CD14-positive monocyte (primary cell): ENCODE measurements at places on chromosomes 13 and 19.

GRCh38 chr13:40343550-40344269 lies 322.7 kb downstream of the FOXO1 start:
- no peak for DNase-seq

DNA sequence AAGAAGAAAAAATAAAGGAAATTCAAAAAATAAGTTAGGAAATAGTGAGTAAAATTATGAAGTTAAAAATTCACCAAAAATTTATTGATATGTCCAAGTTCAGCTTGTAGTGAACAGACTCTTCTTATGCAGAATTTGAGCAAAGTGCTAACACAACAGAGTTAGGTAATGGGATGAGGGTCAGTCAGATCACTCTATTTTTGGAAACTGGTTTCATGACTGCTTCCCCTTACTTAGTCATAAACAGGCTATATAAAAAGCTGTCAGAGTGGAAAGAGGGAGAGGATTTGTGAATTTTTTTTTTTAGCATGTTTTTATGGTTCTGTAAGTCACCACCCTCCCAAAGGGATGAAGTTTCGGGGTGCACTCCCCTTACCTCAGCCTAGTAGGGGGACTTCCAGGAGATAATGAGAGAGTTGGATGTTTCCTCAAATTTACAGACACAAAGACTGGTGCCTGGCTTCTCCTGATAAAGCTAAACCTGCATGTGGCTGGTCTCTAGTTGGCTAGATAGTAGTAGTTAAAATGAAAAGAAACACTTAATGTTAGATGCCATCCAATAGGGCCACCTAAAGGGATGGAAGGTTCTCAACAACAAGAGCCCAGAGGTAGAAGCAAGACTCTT lies 4.5 kb downstream of the CPB2 start:
- peak; percentile 57 for DNase-seq

- DNase-seq, result no peak
Observed at GRCh38 chr13:75864718-75865117, 228.6 kb downstream of the LMO7 start.

DNA sequence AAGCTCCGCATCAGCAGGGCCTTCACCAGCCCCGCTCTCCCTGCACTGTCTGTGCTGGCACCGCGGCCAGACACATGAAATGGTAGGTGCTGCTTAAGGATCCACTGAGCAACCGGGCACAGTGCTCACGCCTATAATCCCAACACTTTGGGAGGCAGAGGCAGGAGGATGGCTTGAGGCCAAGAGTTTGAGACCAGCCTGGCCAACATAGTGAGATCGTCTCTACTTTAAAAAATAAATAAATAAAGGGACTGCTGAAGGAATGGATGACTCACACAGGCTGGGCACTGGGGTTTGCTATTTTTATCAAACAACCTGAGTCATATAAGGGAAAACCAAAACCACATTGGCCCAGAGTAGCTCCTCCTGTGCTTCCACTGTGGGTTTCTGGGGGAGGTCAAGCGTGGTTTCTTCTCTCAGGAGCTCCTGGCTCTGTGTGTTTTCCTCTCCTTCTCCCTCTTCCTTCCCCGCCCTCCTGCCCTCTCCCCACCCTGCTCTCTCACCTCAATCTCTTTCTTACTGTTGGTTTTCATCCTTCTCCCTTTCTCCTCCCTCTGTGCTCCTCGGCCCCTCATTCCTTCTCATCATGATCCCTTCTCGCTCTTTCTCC lies 21.3 kb downstream of the VRK3 start:
- DNase-seq, result peak; percentile 35

GRCh38 chr13:45368005-45368404 lies 27.0 kb upstream of the TPT1 start:
- DNase-seq, result no peak

DNA sequence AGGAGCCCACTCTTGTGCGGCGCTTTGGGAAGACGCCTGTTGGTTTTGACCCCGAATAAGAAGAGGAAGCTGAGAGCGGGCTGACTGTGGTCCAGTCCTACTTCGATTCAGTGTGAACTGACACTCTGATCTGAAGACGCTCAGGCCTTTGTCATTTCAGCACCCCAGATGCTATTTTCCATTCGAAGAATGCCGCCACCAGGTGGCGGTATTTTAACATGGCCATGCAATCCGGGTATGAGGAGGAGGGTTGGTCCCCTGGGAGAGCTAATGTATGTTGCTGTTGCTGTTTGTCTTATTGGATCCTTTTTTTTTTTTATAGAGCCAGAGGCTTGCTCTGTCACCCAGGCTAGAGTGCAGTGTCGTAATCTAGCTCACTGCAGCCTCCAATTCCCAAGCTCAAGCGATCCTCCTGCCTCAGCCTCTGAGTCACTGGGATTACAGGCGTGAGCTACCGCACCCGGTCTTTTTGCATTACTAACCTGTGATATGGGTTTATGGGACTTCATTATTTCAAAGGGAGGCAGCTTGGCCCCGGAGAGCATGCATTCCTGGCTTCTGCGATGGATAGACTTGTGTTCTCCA lies 803 bp upstream of the TIMM44 start:
- DNase-seq, result peak; percentile 84

- no peak for DNase-seq
Observed at GRCh38 chr19:8148088-8148409, 1.3 kb downstream of the FBN3 start.

GRCh38 chr19:10642473-10643171 lies 11.5 kb upstream of the ILF3 start:
- no peak for DNase-seq

GRCh38 chr19:56525214-56525860 lies 13.4 kb upstream of the ZFP28 start:
- no peak for DNase-seq

DNA sequence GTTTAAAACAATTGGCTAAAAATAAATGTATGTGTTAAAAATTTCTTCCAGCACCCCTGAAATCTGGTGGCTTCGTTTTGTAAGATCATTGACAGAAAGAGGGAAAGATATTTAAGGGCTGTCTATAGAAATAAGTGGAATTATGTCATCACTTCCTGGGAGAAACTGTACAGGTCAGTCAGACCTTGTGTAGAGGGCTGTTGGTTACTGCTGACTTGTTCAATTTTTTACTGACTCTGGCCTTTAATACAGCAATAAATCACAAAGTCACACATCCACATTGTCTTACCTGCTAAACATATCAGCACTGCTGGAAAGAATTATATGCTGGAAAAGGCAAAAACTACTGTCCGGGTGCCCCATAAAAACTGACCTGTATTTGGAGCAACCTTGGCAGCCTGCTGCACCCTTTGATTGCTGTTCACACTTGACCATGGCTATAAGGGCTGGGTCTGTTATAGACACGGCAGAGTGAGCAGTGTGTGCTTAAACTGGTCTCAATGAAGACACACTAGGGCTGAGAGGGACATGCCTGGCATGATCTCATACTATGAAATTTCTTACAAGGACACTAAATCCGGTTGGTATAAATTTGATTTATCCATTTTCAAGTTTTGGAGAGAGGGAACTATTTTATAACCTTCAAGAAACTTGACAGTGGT lies 162.1 kb downstream of the NHLRC3 start:
- no peak for DNase-seq

- no peak for DNase-seq
Observed at GRCh38 chr19:56099638-56100539, 21.2 kb downstream of the ZNF787 start.

DNA sequence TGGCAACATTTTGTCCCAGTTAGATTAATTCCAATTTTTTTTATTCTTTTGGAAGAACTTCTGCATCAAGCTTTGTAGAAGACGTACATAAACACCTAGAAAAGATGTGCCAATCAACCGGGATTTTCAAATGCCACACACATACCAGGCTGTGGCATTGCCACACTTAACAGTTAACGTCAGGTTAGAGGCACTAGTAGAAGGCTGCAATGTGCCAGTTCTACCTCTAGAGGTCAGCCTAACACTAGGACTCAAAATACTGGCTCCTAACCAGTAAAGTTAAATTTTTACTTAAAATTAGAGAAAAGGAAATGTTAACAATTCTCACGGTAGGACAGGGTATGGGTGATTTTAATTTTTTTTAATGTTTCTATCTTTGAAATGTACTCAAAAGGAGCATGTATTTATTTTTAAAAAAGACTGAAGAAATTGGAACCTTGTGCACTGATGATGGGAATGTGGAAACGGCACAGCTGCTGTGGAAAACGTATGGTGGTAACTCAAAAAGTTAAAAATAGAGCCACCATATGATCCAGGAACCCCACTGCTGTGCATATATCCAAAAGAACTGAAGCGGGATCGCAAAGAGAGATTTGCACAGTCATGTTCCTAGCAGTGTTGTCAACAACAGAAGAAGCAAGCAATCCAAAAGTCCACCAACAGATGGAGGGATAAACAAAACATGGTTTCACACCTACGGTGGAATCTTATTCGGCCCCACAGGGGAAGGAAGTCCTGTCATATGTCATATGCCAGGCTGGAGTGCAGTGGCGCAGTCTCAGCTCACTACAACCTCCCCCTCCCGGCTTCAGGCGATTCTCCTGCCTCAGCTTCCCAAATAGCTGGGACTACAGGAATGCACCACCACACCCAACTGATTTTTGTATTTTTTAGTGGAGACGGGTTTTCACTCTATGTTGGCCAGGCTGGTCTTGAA lies 30.3 kb downstream of the CRYL1 start:
- DNase-seq, result peak; percentile 57

- DNase-seq, result no peak
Observed at GRCh38 chr13:85812282-85812681, 13.1 kb upstream of the SLITRK6 start.

GRCh38 chr19:46000491-46001246 lies 5.4 kb downstream of the CCDC61 start:
- DNase-seq, result peak; percentile 9

DNA sequence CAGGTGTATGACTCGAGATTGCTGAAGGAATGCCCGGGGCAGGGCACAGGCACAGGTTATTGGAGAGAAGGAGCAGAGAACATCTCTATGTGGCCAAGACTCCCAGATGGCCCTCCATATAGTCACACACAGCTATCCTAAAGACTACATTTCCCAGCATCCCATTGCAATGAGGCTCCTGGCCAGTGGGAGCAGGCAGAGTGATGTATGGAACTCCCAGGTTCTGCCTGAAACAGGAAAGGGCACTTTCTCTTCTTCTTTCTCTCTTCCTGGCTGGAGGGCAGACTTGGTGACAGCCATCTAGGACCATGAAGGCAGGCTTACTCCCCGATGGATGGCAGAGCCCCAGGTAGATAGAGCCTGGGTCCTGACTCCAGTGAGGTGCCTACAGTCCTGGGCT lies 13.5 kb downstream of the PPP1R13L start:
- no peak for DNase-seq
